Stomach (tissue), 19 donors: ENCODE measurements at places on chromosomes 12 and 14. TPM values are rescaled to one million over a fixed set of nuclear protein-coding genes. Genes with fewer than 3 reads are reported as not detected.

The EIF2S3B gene
- polyA plus RNA-seq: 1.7 TPM

The C12orf60 gene
- polyA plus RNA-seq: 2.4 TPM

The MED13L gene
- polyA plus RNA-seq: 14.5 TPM

The UNG gene
- polyA plus RNA-seq: 18.4 TPM

The KICS2 gene
- 3.7 TPM for polyA plus RNA-seq

The PRPH gene
- polyA plus RNA-seq: 9.0 TPM

The TAS2R20 gene
- polyA plus RNA-seq: not detected

The KRT6C gene
- polyA plus RNA-seq: 12.4 TPM

The RNF31 gene
- 88.7 TPM for polyA plus RNA-seq

The TOMM20L gene
- not detected for polyA plus RNA-seq

The NPAS3 gene
- 1.6 TPM for polyA plus RNA-seq

The HVCN1 gene
- polyA plus RNA-seq: 4.4 TPM

The NR2C1 gene
- 8.7 TPM for polyA plus RNA-seq

The KRT7 gene
- 6.4 TPM for polyA plus RNA-seq

The CD27 gene
- 5.8 TPM for polyA plus RNA-seq

The NKX2-1 gene
- not detected for polyA plus RNA-seq

The AHNAK2 gene
- polyA plus RNA-seq: 46.3 TPM

The FOXA1 gene
- 24.3 TPM for polyA plus RNA-seq

The PUS7L gene
- polyA plus RNA-seq: 2.1 TPM

The TRMT5 gene
- polyA plus RNA-seq: 4.2 TPM

The CDKL1 gene
- 1.4 TPM for polyA plus RNA-seq

The GARIN6 gene
- polyA plus RNA-seq: not detected

The GOLGA3 gene
- polyA plus RNA-seq: 17.9 TPM

The TAS2R8 gene
- not detected for polyA plus RNA-seq

The TSPAN9 gene
- polyA plus RNA-seq: 4.1 TPM

The KRT77 gene
- polyA plus RNA-seq: 0.03 TPM

The FRMD6 gene
- 5.9 TPM for polyA plus RNA-seq

The CLEC2B gene
- polyA plus RNA-seq: 8.6 TPM

The OAS1 gene
- polyA plus RNA-seq: 26.2 TPM

The COCH gene
- 1.2 TPM for polyA plus RNA-seq

The MDM2 gene
- polyA plus RNA-seq: 74.4 TPM

The NUDT4 gene
- polyA plus RNA-seq: 28.0 TPM
